Ammon's horn (tissue), 1 donor: ENCODE measurements at places on chromosomes 1 and 21.

DNA sequence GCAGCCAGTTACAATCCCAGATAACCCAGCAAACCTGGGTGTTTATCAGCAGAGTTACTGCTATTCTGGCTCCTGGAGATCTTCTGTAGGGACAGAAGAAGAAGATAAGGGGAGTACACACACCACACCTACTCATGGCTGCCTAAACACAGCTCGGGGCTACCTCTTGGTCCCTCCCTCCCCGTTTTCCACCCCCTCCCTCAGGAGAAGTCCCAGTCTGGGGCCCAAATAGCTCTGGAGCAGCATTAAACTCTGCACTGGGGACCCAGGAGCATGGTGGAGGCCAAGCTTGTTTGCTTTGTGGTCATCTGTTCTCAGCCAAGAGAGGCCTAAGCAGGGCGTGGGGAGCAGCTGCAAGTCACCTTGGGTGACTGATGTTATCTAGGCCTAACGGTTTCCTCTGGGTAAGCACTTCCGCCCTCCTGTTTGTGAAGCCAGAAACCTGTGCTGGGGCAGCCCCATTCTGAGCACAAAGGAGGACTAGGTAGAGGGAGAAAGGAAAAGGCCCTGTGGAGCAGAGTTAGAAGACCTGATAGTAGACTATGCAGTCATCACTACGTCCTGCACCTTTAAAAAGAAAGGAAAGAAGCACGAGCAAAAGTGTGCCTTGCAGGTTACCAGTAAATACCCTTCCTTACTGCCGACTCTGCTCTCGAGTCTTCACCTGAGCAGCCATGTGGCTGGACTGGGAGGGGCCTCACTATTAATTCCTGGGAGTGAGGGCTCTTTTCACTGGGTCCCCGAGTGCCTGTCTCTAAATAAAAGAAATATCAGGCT, 2.0 kb upstream of the RCSD1 start:
- no peak for DNase-seq

DNA sequence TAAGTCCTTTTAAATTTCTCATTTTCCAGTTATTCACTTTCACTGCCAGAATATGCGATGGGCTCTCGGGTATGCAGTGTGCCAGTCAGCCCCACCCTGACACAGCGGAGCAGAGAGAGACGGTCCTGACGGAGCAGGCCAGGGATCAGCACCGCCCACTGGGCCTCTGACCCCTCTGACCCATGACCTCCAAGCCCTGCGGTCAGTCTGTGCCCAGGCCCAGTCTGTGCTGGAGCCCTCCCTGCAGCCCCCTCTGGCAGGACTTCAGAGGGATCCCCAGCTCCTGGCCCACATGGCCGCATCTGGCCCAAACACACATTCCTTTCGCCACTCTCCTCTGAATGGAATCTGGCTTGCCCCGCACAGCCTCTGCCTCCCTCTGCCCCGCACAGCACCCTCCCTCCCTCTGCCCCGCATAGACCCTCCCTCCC, 43.4 kb upstream of the COL6A2 start:
- no peak for DNase-seq

- DNase-seq = no peak
Measured at GRCh38 chr21:44872323-44872648, 1.2 kb downstream of the PTTG1IP start.

DNA sequence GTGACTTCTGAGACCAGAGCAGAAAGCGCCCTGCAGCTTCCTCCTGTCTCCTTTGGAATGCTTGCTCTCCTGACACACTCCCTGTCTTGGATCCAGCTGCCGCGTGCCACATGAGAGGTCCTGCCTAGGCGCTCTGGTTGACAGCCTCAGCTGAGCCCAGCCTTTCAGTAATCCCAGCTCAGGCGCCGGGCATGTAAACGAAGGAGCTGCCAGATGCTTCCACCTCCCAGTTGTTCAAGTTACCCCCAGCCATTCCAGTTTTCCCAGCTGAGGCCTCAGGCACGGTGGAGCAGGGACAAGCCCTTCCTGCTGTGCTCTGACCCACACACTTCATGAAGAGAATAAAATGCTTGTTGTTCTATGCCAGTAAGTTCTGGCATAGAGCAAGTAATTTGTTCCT, 14.3 kb upstream of the CD34 start:
- DNase-seq = peak; percentile 10

GRCh38 chr1:189681252-189681919, 796.3 kb downstream of the BRINP3 start:
- no peak for DNase-seq

DNA sequence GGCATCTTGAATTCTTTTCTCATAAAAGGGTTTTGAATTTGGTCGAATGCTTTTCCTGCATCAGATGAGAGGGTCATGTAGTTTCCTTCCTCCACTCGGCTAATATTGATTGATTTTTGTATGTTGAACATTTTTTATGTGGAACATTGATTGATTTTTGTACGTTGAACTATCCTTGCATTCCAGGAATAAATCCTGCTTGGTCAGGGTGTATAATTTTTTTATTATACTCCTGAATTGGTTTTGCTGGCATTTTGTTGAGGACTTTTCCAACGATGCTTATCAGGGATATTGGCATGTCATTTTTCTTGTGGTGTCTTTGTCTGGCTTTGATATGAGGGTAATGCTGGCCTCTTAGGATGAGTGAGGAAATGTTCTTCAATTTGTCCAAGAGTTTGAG, 8.5 kb downstream of the TMEM240 start:
- DNase-seq = no peak

DNA sequence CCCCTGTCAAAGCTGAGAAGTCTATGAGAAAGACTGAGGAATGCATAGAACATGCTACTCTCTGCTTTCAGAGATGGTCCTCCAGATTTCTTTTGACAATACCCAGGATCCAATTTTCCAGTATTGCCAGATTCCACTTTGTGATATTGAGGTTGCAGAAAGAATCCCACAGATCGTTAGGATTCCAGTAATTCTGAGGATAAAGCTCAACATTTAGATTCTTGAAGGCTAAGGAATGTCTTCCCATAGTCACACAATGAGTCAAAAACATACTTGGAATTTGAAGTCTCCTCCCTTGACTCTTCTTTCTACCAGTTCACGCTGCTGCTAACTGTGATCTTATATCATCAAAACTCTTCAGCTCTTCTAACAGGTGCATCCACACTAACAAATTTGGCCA, 57.1 kb downstream of the TNFSF18 start:
- DNase-seq = no peak

DNA sequence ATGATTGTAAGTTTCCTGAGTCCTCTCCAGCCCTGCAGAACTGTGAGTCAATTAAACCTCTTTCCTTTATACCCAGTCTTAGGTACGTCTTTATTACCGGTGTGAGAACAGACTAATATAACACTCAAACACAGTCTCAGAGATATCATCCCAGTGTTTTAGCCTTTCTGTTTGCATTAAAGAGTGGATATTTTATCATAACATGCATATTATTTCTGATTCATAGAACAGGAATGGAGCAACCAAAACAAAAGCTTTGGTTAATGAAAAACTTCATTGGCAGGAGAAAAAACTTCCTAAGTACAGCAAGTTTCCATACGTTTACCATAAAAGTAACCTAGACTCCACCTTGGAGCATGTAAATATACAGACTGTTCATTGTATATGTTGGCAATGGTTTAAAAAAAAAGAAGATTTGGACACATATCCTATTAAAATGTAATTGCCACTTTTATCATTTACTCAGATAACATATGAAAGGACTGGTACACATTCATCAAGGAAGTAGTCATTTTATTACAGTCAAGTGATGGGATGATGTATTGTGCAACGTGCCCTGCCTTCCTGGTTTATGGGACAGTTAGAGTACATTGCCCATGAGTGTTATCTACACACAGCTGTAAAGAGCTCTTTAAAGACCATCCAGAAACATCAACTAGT, 144.8 kb downstream of the ETS2 start:
- DNase-seq = no peak

DNA sequence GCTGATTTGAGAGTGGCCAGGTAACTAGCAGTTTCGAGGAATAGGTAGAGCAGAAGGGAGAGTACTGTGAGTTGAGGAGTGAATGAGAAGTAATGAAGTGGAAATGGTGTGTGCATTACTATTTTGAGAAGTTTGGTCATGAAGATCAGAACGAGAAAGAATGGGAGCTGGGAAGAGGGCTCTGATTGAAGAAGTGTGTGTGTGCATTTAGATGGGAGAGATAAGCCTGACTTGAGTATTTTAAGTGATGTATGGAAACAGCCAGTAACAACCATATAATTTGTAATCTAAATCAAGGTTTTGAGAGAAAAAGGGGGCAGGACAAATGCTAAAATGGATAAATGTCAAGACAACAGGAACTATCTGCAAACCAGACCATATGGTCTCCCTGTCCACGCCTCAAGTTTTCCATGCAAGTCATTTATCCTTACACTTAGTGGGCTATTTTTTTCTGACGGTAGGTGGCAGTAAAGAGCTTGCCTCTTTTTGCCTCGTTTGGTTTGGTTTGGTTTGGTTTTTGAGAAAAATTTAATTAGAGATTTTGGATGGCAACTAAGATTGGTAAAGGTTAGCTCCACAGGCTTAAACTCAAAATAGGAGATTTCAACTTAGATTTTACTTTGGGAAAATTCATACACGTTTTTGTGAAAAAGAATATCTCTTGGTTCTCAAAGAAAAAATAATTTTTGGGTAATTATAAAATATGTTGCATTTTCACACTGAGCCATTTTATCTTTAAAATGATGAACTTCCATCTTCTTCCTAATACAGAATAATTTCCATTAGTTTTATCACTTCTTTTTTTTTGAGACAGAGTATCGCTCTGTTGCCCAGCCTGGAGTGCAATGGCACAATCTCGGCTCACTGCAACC, 9.5 kb upstream of the B3GALNT2 start:
- peak; percentile 70 for DNase-seq

DNA sequence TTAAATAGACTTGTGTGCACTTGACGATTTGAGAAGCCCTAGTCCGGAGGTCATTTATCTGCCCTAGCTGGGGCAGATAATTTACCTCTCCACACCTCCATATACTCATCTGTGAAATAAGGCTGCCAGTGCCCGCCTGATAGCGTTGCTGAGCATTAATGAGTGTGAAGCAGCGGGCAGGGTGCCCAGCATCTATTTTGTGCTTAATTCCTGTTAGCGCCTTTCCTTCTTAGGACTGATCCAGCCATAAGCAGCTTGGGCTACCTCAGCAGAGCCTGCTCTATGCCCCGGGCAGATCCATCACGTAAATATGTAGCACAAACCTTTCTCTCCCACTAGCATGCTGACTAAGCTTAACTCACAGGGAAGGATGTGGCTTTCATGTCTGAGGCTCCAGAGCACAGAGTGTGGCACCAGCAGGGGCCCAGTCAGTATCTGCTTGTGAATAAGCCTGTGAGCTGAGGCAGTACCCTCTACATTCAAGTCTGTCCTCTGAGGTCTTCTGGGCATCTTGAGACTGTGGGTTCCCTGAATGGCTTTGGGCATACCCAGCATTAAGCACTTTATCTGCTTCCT, 21.5 kb upstream of the RNF187 start:
- no peak for DNase-seq

DNA sequence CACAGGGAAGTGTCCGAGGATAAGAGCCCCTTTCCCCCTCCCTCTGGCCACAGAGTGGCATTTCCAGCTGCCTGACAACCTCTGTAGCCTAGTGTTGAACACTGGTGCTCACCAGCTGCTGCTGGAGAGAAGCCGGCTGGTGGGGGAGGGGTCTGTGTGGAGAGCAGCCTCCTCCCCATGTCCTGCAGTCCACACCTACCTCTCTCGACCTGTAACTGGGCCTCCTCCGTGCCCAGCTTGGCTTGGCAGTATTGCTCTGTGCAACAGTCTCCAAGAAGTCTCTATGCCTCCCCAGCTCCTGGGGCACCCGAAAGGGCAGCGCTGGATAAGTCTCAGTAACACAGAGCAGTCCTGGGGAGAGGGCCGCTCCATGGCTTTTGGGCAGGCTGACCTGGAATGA, 17.0 kb downstream of the PAPPA2 start:
- DNase-seq = no peak

DNA sequence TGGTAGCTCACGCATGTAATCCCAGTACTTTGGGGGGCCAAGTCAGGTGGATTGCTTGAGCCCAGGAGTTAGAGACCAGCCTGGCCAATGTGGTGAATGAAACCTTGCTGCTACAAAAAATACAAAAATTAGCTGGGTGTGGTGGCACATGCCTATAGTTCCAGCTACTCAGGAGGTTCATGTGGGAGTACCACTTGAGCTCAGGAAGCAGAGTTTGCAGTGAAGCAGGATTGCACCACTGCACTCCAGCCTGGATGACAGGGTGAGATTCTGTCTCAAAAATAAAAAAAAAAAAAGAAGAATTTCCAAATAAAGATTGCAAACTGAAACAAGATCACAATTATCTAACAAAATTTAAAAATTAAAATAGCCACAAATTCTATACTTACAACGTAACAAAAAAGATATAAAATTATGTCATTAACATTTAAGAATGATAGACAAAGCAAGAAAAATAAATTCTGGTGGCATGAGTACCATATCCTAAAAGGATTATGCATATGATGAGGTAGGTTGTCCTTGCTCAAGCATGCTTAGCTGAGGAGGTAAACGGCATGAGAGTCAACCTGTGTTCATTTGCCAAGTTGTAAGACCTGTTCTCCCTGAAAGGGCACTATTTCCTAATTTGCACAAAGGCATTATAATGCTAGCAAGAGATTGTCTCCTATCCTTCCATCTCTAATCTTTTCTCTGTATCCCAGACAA, 20.2 kb downstream of the IPP start:
- no peak for DNase-seq

DNA sequence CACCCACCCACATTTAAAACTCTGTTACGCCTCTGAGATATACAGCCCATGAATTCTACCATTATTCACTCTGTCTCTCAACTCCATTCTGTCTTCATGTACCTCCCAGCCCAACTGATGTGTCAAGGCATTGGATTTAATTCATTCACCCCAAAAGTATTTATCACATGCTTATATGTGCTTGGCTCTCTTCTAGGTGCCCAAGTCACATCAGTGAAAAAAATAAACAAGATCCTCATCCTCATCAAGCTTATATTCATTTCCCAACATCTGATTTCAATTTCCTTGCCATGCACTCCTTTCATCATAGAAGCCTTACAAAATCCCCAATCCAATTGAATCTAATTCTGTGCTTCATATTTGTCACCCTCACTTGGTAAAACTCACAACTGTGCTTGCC, 967.6 kb downstream of the LTN1 start:
- no peak for DNase-seq

GRCh38 chr1:66521721-66522365, 12.1 kb upstream of the SGIP1 start:
- DNase-seq = no peak

DNA sequence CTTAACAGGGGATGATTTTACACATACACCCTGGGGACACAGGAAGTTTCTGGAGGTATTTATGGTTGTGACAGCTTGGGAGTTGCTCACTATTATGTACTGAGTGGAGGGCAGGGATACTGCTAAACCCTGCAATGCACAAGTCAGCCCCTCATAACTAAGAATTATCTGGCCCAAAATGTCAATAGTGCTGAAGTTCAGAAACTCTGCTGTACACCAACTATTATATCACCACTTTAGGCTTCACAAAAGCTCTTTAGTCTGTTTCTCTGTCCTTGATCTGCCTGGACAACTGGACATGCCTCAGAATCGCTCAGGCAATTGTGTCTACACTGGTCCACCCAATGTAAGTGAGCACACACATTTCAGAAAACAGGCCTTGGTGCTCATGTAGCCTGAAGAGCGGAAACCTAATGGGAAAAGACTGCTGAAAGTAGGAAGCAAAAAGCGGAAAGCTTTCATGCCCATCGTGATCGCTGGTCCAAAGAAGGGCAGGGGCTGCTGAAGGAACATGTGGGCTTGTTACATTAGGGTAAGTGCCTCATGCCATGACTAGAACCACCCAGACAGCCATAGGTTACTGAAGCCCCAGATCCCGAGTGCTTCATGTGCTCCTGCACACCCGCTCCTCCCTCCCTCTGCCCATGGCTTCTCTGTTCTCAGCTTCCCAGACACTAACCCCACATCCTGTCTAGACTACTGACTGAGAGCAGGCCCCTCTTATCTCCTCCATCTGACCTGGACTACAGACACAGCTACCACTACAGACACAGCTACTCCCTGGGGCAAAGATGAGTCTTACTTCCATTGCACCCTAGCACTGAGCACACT, 73.5 kb downstream of the LRIG2 start:
- DNase-seq = no peak
